ENCODE measurements at places on chromosomes 5 and 9. TPM values are rescaled to one million over a fixed set of nuclear protein-coding genes. Genes with fewer than 3 reads are reported as not detected.

DNA sequence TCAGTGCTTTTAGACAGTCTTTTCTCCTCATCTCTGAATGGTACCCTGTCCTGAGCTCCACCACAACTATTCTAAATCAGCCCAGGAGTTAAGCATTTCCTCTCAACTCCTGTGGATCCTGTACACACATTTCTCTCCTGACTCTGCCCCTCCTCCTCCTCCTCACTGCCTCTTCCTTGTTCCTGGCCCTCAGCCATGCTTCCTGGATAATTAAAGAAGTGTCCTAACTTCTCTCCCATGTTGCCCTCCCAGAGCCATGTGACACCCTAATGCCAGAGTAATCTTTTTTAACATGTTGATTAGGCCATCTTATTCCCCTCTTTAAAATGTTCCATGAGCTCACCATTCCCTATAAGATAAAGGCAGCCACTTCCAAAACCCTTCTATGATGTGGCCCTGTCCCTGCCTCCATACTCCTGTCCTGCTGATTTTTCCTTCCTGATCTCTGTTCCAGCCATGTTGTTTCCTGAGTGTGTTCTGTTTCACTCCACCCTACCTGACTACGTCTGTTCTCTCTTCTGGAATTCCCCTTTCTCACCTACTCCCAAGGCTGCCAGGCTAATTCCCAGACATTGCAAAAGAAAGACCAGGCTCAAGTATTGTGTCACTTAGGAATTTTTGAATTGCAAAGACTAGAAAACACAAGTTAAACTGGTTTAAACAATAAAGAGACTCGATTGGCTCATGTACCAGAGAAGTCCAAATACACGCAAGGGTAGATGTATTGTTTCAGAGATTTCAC lies 295.2 kb downstream of the MAST4 start:
- DNase-seq, result no peak

- peak; percentile 5 for DNase-seq
These were observed at the start of gene PDLIM4 for GRCh38 chr5:132257131-132258101. Gene PDLIM4, plus strand, starts transcription at chr5:132257696. Its CDS starts 39 bp downstream, at chr5:132257735.

DNA sequence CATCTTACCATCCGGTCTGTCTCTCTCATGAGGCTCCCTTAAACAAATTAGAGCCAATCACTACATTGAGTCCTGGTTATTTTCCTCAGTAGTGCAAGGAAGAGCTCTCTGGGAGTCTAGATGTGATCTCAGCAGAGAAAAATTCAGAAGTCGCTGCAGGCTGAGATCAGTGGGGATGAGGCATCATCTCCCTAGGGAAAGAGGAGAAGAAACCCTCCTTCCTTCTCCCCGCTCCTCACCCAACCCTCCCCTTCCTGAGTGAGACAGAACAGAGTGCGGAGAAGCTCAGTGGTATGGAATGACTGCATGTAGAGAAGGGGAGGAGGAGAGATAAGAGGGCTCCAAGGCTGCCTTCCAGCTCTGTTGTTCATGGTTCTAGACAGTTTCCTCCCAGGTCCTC lies 80.5 kb downstream of the PAPPA start:
- no peak for DNase-seq

DNA sequence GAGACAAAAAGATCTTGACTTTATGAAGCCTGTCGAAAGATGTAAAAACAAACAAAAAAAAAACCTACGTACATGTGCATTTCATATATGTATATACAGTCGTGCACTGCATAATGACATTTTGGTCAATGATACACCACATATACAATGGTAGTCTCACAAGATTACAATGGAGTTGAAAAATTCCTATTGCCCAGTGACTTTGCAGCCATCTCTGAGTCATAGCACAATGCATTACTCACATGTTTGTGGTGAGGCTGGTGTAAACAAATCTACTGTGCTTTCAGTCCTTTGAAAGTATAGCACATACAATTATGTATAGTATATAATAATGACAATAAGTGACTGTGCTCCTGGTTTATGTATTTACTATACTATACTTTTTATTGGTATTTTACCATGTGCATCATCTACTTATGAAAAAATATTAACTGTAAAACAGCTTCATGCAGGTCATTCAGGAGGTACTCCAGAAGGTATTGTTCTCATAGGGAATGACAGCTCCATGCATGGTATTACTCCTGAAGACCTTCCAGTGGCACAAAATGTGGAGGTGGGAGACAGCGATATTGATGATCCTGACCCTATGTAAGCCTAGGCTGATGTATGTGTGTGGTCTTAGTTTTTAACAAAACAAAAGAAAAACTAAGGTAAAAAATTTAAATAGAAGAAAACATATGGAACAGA lies 73.7 kb upstream of the FST start:
- DNase-seq, result no peak

PLPPR1 gene
- total RNA-seq, result not detected

GRCh38 chr9:133540698-133541025 lies 6.2 kb downstream of the ADAMTSL2 start:
- DNase-seq, result no peak

GRCh38 chr9:37301042-37301853 lies 121.2 kb upstream of the GRHPR start:
- peak; percentile 37 for DNase-seq

Data from activated CD4-positive, alpha-beta T cell treated with anti-CD3 and anti-CD28 coated beads for 36 hours (primary cell).